Vagina (tissue), 2 donors: ENCODE measurements at places on chromosomes 16 and 17.

- DNase-seq = no peak
These were observed 194.3 kb upstream of the RPL38 start for GRCh38 chr17:74009056-74009625.

GRCh38 chr17:1228781-1229348, 41.4 kb upstream of the BHLHA9 start:
- DNase-seq = no peak

DNA sequence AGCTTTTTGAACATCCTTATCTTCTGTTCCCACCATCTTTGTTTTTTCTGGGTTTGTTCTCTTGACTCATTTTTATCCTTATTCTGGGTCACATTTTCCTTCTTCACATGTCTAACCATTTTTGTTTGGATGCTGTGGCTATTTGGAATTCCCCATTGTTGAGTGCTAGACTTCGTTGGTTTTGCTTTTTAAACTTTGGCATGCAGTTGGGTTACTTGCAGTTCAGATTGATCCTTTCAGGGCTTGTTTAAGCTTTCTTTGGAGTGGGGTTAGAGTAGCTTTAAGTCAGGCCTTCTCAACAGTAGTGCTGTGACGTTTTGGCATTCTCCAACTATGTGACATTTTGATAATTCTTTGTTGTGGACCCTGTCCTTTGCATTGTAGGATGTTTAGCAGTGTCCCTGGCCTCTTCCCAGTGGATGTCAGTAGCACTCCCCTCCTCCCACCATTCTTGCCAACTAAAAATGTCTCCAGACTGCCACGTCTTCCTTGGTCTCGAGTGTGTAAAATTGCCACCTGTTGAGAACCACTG, 21.1 kb downstream of the PRMT7 start:
- no peak for DNase-seq

GRCh38 chr16:13803974-13804373, 116.0 kb upstream of the ERCC4 start:
- no peak for DNase-seq

DNA sequence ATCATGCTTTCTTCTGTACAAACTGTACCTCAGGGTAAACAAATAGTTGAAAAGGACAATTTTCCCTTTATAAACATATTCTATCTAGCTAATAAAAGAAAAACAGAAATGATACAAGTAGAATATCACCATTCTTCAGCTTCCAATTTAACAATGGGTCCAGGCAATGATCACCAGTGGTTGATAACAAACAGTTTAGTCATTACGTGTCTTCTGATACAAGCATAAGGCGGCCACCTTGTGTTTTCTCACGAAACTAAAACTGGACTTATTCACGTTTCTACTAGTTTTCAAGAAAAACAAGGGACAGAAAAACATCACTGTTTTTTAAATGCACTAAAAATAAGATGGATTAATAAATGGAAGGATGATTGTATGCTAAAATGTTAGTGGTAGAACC, 58.3 kb downstream of the STH start:
- DNase-seq = no peak

DNA sequence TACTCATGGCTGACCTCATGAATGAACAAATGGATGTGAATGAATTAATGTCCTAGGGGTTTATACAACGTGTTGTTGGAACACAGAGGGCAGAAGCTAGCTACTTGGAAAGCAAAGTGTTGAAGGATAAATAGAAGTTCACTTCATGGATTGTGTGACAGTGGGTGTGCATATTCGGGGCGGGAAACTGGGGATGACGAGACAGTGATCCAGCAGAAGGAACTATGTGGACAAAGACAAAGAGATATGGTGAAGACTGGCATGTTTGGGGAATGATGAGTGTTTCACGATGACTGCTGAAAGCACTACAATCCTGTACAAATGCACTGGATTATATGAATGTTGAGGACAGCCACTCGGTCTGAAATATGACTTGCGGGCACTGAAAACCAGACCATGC, 250.5 kb upstream of the C16orf82 start:
- no peak for DNase-seq
